ENCODE measurements at places on chromosomes 13 and 19. TPM values are rescaled to one million over a fixed set of nuclear protein-coding genes. Genes with fewer than 3 reads are reported as not detected.

Gene ZNF490
- 9.4 TPM for total RNA-seq

GRCh38 chr13:22726726-22727125, 454.1 kb upstream of the SGCG start:
- ATAC-seq = no peak

- ATAC-seq = no peak
These were observed 5.8 kb downstream of the KBTBD7 start for GRCh38 chr13:41188584-41188983.

GRCh38 chr19:3135961-3136683, at the start of gene GNA15:
Gene GNA15 (plus strand): TSS chr19:3136033. CDS start chr19:3136451, 418 bp downstream.
- ATAC-seq = no peak

Gene CDX2
- total RNA-seq = not detected

Gene VSTM2B
- 6.8 TPM for total RNA-seq

- ATAC-seq = no peak
These were observed 1037.0 kb upstream of the SPRY2 start for GRCh38 chr13:81377921-81378320.

Gene FOSB
- 3.0 TPM for total RNA-seq

- no peak for ATAC-seq
These were observed 27.3 kb downstream of the SHISA2 start for GRCh38 chr13:26024558-26024957.

- ATAC-seq = peak; percentile 24
These were observed 197.9 kb downstream of the LHFPL6 start for GRCh38 chr13:39405107-39405506.

Gene CYP2S1
- 0.13 TPM for total RNA-seq

DNA sequence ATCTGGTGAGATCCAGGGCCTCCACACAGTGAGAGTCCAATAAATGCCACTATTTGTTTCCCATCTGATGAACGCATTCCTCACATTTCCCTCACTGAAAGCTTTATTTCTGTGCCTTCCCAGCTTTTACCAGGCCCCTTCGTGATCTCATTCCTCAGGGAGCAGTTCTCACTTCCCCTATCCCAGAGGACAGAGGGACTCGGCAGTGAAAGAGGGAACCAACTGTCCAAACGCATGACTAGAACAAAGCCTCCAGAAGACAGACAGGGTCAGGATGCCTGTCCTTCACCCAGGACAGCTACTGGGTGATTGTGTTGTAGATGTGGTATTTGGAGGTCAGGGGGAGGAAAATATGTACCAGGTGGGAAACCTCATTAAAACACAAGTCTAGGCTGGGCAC, 2.0 kb upstream of the ZBTB45 start:
- ATAC-seq = no peak

- peak; percentile 96 for ATAC-seq
These were observed 15.3 kb downstream of the IZUMO2 start for GRCh38 chr19:50147462-50148423.

All from motor neuron (in vitro differentiated cells).